ENCODE measurements at places on chromosomes 3 and 15.

DNA sequence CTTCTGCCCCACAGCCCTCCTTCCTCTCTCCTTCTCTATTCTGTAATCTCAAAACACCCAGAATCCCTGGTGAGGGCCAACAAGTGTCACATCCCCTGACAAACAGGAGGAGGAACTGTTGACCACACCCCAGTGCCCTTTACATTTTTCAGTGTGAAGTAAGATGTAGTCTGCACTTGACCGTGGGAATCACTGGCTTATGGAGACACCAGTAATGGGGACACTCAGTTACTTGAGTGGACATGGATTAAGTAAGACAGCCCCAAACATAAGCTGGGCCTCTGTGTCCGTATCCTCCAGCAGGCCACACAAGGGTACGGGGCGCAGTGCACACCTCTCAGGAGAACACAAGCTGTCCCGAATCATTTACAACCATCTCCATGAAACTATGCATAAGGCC lies 28.4 kb upstream of the LIMD1 start:
- no peak for DNase-seq

- DNase-seq, result no peak
Measured at GRCh38 chr15:77130315-77130930, 59.5 kb upstream of the TSPAN3 start.

GRCh38 chr3:187039723-187040414 lies 99.4 kb downstream of the RPL39L start:
- DNase-seq, result no peak

GRCh38 chr3:188052169-188053035 lies 101.6 kb upstream of the LPP start:
- DNase-seq, result peak; percentile 72

DNA sequence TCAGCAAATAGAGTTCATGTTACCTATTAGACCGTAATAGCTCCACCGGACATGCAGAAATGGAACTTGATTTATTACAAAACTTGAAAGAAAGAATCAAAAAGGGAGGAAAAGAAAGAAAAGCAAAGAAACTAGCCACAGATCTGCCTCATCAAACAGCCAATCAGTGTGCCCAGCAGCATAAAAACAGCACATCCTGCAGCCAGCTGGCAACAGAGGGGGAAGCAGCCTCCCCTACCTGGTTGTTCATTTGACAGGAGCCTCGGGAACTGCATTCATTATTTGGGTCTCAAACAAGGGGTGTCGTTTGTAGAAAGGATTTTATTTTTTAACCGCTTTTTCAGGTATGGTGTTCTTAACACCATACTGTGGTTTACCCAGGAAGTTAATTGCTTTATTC lies 181.5 kb upstream of the TOPAZ1 start:
- no peak for DNase-seq

DNA sequence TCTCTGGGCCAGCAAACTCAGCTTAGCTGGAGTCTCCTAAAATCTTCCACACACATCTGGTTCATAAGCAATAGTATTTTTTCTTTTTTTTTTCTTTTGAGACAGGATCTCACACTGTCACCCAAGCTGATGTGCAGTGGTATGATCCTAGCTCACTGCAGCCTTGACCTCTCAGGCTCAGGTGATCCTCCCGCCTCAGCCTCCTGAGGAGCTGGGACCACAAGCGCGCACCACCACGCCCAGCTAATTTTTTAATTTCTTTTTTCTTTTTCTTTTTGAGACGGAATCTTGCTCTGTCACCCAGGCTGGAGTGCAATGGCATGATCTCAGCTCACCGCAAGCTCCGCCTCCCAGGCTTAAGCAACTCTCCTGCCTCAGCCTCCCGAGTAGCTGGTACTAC lies 34.3 kb downstream of the RNU5B-1 start:
- DNase-seq, result no peak

All from cardiac fibroblast (primary cell).